ENCODE measurements at places on chromosomes 2 and 18.

- no peak for DNase-seq
Observed at GRCh38 chr2:97005353-97005752, 19.0 kb upstream of the FAM178B start.

GRCh38 chr2:128654408-128654807 lies 335.7 kb upstream of the HS6ST1 start:
- DNase-seq, result no peak

GRCh38 chr2:5699963-5700362 lies 7.8 kb downstream of the SOX11 start:
- DNase-seq, result no peak

DNA sequence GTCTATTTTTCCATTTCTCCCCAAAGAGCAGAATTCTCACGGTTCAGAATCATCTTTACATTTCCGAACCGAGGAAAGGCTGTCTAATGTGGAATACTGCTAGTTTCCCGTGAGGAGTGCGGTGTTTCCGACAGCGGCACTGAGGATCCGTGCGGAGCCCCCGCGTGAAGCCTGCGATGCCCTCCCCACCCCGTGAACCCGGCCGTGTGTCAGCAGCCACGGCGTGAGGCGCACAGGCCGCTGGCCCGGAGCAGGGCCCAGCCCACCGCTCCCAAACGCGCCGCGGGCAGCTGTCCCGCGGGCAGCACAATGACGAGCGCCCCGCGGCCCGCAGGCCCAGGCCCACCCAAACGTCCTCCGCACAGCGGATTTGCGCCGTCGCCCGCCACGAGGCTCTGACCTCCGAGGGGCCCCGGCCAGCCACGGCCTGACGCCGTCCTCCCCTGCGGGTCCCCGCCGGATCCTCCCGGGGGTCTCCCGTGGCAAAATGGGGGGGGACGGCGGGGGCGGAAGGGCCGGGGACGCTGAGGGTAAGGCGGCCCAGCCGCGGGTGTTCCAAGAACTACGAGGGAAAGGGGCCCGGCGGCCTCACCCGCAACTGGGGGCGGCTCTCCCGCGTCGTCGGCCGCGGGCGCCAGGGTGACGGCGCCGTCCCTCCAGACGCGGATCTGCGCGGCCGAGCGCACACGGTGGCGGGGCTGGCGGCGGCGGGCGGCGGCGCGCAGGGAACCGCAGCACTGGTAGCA lies 796 bp downstream of the SPIRE1 start:
- peak; percentile 26 for DNase-seq

GRCh38 chr2:52536929-52537460 lies 1230.6 kb upstream of the CHAC2 start:
- no peak for DNase-seq
